NCI-H226 (cell line): ENCODE measurements at places on chromosomes 3 and 15.

DNA sequence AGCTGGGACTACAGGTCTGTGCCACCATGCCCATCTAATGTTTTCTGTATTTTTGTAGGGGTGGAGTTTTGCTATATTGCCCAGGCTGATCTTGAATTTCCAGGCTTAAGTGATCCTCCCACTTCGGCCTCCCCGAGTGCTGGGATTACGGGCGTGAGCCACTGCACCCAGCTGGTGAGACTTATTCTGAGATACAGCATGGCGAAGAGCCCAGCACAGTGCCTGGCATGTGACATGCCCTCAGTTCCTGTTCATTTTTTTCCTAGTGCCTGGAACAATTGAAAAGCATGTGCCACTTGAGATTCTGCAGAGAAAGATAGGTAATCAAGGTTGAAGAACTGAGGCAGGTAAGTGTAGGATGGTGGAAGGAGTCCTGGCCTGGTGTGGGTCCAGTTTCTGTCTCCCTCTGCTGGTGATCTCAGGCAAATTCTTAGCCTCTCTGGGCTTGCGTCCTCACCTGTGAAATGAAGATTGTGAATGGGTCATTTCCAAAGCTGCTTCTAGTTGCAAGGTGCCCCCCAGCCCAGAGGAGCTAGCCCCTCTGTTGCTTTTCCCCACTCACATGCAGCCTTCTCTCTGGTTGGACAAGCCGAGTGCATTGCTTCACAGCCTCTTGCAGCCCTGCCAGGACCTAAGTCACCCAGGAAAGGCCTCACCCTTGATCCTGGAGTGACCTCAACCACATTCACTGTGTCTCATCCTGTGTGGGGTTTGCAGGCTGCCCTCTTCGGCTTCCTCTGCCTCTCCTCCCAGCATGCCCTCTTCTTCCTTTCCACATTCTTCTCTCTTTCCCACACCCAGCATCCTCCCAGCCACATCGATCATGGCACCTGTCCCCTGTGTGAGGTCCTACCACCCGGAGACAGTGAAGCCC, 4.3 kb upstream of the RHCG start:
- no peak for DNase-seq

DNA sequence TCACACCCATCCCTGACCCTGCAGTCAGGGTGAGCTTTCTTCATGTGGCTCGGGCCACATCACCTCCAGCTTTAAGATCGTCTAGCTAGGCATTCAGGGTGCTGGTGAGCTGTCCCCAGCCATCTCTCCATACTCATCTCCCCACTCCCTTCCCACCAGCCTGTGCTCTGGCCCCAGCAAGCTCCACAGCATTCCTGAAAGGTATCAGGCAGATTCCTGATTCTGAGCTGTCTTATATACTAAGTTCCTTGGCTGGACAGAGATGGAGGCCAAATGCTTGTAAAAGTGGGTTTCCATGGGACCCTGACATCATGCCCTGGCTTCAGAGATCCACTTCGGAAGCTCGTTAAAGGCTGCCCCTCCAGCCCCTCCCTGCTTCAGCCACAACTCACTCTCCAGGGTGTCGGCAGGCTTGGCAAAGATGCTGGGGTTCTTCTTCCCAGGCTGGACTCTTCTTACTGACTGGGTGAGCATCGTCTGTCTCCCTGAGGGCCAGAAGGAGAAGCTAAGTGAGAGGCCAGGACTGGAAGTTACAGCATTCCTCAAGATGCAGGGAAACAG, 3.9 kb downstream of the CILP start:
- DNase-seq, result no peak

DNA sequence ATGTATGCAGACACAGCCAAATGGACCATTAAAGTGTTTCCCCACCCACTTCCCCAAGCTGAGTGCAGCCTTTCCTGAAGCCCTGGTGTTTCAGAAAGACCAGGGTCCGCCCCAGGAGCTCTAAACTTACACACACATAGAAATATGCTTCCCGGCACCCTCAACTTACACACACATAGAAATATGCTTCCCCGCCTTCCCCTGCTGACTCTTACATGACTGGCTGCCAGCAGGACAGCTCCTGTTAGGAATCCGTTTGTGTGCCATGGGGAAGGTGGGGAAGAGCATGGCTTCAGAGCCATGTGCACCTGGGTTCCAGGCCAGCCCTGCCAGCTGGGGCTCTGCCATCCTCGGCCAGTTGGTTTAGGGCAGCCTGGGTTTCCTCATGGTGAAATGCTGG, 3.6 kb downstream of the CLEC3B start:
- DNase-seq, result no peak

DNA sequence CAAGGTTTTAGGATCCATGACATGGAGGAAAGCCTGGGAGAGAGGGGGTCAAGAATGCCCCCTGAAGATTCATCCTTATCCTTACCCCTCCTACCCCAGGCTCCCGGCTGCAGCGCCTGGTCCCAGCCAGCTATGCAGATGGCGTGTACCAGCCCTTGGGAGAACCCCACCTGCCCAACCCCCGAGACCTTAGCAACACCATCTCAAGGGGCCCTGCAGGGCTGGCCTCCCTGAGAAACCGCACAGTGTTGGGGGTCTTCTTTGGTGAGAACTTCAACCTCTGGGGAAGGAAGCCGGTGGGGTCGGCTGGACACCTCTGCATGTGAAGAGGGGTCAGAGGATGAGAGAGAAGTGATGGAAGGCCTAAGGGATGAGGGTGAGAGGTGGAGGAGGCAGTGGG, 4.3 kb downstream of the DUOX1 start:
- no peak for DNase-seq
